H1 (cell line): ENCODE measurements at places on chromosomes 2 and 18. TPM values are rescaled to one million over a fixed set of nuclear protein-coding genes. Genes with fewer than 3 reads are reported as not detected.

- no peak overlapping the region for H3K27ac ChIP-seq
- no peaks in the 10 kb centered on the region for H3K27me3 ChIP-seq
- H3K4me3 ChIP-seq: no peak overlapping the region
- DNase-seq: peak; percentile 40
Measured at GRCh38 chr18:79576686-79577351, 102.8 kb upstream of the CTDP1 start.

GRCh38 chr18:50131591-50131990 lies 63.4 kb downstream of the MYO5B start:
- H3K4me3 ChIP-seq: no peak overlapping the region
- H3K4me1 ChIP-seq: peaks cover 9% of the 10 kb centered on the region
- no peak for DNase-seq
- H3K36me3 ChIP-seq: no peaks in the 10 kb centered on the region

FBXO15 gene
- 0.46 and 0.84 TPM in 2 replicates for total RNA-seq

DNA sequence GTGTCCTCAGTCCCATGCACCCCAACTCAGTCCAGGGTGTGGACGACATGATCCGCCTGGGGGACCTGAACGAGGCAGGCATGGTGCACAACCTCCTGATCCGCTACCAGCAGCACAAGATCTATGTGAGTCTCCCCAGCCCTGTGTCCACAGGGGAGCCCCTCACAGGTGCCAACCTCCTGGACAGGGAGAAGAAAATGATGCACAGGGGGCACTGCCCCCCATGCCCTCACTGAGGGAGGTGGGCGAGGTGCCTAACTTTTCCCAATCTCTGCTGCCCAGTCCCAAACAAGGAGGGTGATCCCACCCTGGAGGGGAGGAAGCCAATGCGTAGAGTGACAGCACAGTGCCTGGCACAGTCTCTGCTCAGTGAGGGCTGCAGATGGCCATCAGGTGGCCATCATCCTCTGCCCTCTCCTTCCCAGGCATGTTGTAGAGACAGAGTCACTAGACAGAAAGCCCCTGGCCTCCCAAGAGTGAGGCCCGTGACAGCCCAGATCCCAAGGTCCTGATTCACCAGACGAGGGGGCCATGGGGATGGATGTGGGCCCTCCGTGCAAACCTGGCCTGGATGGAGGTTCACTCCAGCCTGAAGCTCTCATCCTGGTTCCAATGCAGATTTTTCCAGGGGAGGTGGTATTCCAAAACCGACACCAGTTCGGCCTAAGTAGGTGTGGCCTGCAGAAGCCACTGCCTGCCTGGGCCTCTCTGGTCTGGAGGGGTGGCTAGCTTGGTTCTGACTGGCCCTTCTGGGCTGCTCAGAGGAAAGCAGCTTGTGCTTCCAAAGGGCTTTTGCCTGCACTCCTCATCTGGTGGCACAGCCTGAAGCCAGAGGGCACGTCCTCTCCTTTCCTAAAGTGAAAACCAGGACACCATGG lies 30.0 kb downstream of the MYO7B start:
- no peak overlapping the region for H3K4me3 ChIP-seq
- H3K4me1 ChIP-seq: no peaks in the 10 kb centered on the region
- H3K27me3 ChIP-seq: no peaks in the 10 kb centered on the region
- no peaks in the 10 kb centered on the region for H3K36me3 ChIP-seq
- H3K27ac ChIP-seq: no peak overlapping the region
- DNase-seq: no peak

DNA sequence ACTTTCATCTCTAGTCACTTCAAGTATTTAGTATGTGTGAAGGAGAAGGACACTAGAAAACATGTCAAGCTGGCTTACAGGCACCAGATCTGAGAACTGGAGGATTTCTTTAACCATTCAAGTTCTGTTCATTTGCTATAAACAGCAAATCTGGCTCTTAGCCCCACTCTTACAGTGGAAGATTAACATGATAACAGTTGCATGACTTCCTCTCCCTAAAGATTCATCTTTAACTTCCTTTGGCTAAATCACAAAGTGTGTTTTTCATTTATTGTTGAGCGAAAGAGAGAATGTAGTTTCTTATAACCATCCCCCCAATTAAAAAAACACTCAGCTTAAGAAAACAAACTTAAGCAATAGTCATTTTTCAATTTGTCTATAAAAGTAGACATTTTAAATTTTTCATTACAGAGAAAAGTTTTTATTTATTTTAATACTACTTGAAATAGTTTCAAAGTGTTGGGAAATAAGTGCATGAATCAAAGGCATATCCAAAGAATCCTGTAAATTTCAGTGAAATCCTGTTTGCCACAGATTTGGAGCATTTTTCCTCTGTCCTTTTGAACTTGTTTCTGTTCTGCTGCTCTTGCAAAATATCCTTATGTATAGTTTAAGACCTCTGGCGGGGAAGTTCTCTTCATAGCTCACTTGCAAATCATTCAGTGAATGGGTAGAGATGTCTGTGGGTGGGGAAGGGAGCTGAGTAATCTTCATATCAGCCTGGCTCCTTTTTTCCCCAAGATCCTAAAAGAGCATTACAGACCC lies 241.0 kb upstream of the RBBP8 start:
- H3K27me3 ChIP-seq: peaks cover 1% of the 10 kb centered on the region
- peaks cover 4% of the 10 kb centered on the region; the same call in 1 of the 2 replicates for H3K4me1 ChIP-seq
- H3K4me3 ChIP-seq: no peak overlapping the region
- H3K36me3 ChIP-seq: no peaks in the 10 kb centered on the region

- no peak overlapping the region for H3K4me3 ChIP-seq
- no peak for DNase-seq
- no peak overlapping the region for H3K27ac ChIP-seq
- no peaks in the 10 kb centered on the region for H3K36me3 ChIP-seq
- H3K4me1 ChIP-seq: no peaks in the 10 kb centered on the region
Measured at GRCh38 chr18:37520508-37520907, 45.1 kb downstream of the CELF4 start.

C1GALT1C1L gene
- not detected in 2 replicates for total RNA-seq

DNA sequence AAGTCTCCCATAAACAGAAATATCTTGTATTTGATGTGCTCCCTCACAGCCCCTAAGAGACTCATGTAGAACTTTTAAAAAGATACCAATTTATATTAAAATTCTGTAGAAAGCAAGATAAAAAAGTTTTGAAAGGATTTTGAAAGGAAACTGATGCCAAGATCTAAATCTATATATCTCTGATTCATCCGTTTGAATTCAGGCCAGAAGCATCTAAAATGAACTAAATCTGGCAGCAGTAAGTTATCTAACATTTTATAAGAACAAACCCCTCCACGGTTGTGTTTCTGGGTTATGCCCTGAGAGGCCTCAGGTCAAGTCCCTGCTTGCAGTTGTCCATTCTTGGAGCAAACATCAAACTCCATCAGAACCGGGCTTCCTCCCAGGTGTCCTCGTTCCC lies 165.8 kb downstream of the FBXO15 start:
- no peak overlapping the region for H3K27ac ChIP-seq
- 0 out of 2 replicates have a peak, but pooled peaks cover 4% of the 10 kb centered on the region for H3K4me1 ChIP-seq
- no peaks in the 10 kb centered on the region for H3K36me3 ChIP-seq
- no peak for DNase-seq
- H3K4me3 ChIP-seq: no peak overlapping the region

DNA sequence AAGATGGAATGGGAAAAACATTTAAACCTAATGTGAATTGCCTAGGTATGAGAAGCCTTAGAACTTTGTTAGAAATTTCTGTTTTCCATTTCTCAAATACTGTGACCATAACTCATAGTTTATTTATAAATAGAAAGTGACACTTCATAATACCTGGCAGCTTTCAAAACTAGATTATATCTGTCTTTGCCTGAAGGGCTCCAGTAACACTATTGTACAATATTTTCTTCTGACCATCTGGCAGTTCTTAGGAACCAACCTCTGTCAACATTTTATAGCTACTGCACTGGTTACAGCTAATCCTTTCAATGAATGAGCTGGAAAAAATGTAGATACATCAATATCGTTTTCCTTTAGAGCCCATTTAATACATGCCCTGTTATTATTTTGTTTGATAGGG lies 237.4 kb downstream of the CAMKMT start:
- H3K4me1 ChIP-seq: no peaks in the 10 kb centered on the region
- H3K27me3 ChIP-seq: no peaks in the 10 kb centered on the region
- no peak overlapping the region for H3K27ac ChIP-seq
- H3K4me3 ChIP-seq: no peak overlapping the region
